ENCODE measurements at places on chromosomes 2 and 18.
A peak's percentile ranks its signal among the peaks of the same experiment; 100 is the strongest.

DNA sequence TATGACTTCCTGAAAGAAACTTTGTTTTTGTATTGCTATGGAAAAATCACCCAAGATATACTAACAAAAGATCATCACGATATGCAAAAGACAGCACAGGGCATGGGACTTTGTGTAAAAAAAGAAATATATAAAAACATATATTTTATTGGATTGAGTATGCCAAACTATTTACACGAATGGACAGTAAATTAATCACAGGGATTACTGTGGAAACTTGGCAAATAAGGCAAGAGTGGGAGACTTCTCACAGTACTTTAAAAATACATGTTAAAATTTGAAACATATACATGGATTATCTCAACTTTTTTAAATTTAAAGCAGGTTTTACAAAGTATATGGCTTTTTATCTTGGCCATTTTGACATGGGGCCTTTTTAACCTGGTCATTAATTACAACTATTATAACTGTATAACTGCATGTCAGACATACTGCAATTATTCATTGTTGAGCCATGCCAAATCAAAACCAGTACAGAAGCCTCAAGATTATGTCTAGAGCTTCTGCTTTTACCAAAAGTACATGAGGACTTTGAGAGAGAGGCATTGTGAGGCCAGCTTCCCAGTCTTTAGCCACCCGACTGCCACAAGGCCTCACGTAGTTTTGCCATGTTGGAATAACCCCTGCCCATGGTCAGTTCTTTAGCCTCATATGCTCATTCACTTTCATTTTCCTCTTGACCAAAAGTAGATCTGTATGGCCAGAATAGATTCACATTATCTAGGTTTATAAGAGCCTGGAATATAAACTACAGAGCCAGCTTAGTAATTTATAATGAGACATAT is 419.8 kb downstream of the SETBP1 start:
- peak; percentile 10 for DNase-seq

DNA sequence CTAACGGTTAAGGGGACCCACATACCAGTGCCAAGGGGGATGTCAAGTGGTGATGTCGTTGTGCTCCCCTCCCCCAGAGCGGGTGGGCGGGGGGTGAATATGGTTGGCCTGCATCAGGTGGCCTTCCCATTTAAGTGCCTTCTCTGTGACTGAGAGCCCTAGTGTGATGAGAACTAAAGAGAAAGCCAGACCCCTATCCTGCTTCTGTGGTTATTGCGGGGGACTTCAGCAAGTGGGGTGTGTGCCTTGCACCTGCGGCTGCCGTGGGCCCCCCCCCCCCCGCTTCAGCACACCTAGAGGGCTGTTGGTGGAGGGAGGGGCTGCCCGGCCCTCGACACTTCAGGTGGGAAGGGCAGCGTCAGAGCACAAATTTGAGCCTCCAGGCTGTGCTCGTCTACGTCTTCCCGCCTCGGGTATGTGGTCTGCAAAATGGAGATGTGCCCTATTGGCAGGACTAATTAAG is 6.1 kb downstream of the CTDSP1 start:
- no peak for DNase-seq

GRCh38 chr18:69584429-69584828 is 183.7 kb downstream of the DOK6 start:
- no peak for DNase-seq

- peak; percentile 12 for DNase-seq
These were observed 546 bp downstream of the CHPF start for GRCh38 chr2:219542931-219543595.

DNA sequence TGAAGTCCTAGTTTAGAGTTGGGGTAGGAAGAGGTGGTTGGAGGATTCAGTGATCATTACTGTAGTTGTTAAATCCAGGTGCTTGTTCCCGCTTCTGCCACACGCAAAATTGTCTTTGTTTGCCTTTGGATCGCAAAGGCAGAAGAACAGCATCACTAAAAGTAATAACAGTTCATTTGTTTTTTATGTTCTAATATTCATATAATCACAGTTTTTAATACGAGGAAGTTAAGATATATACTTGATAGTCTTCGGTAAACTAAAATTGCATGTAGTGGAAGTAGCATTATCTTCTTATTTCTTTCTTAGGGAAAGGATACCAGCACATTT is 365 bp downstream of the NDUFB3 start:
- no peak for DNase-seq

- peak; percentile 10 for DNase-seq
These were observed 1795.7 kb upstream of the PIK3C3 start for GRCh38 chr18:40159141-40160017.

- DNase-seq, result peak; percentile 91
These were observed 72.3 kb downstream of the IL1R2 start for GRCh38 chr2:102063941-102064678.

DNA sequence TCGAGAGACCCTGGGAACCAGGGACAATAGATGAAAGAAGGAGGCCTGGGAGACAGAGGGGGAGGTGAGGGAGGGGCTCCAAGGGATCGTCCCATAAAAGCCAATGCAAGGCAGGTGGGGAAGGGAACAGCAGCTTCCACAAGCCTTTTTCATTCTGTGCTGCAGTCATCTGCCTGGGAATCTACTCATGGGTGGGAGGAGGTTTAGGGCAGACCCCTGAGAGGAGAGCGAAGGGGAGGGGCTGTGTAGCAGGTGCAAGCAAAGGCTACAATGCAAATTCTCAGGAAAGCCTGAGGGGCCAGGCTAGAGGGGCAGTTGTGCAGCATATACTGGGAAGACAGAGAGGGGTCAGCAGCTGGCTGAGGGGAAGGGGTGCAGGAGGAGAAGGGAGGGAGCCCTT is 135.4 kb downstream of the SETBP1 start:
- no peak for DNase-seq

DNA sequence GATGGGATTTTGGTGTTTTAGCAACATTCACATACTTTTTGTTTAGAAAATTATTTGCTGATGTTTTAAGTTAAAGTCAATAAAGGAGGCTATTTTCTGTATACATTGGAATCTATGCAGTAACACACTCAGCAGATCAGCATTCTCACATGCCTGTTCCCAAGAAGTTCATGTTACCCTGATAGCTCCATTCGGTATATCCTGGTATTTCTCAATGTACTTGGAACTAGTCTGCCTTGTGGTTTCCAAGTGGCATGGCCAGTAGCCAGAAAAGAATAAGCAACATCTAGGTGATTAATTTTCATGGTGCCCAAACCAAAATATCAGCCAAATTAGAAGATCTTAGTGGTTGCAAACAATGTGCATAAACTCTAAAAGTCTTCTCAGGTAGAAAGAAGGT is 5.2 kb upstream of the NCAPH start:
- DNase-seq, result no peak

- DNase-seq, result no peak
These were observed 31.0 kb downstream of the VAPA start for GRCh38 chr18:9944805-9945204.

DNA sequence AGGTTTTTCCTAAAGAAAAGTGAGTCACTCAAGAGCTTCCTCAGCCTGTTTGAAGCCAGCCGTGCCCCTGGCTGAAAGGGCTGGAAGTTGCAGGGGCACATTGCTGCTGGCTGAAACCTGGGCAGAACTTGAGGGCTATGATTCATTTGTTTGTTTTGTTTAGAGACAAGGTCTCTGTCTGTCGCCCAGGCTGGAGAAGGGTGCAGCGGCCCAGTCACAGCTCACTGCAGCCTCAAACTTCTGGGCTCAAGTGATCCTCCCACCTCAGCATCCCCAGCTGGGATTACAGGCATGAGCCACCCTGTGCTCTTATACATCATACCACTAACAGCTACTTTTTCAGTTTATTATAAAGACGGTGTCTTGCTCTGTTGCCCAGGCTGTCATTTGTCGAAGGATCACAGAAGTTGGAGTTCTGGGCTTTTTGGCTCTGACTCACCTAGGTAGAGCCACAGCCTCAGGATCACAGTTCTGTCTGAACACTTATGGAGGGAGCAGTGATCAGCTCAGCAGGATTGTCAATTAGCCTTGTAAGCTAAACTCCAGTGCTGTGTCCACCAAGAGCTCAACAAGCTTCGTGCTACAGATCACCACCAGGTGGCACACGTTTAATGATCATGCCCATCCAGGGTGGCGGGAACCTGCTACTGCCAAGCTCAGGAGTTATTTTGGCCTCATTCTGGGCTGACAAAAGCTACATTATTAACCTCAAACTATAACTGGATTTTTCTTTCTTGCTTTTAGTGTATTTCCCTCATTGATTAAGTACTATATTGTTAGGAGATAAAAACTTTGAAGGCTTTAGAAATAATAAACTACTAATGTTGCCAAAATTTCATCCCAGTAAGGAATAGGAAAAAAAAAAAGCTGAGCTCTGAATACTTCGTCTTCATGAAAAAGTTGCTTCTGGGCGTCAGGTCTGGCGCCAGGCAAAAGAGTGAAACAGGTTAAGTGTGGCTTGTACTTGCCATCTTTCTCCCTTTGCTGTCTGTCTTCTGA is 57.9 kb downstream of the ARHGEF33 start:
- DNase-seq, result peak; percentile 77

Measured in suppressor macrophage (primary cell).